NCI-H524 treated with DMSO at 0.1 percent for 48 hours (cell line): ENCODE measurements at places on chromosomes 1 and 21.
A peak's percentile ranks its signal among the peaks of the same experiment; 100 is the strongest.

- no peak for DNase-seq
These were observed 214.3 kb upstream of the ESRRG start for GRCh38 chr1:216937491-216937890.

DNA sequence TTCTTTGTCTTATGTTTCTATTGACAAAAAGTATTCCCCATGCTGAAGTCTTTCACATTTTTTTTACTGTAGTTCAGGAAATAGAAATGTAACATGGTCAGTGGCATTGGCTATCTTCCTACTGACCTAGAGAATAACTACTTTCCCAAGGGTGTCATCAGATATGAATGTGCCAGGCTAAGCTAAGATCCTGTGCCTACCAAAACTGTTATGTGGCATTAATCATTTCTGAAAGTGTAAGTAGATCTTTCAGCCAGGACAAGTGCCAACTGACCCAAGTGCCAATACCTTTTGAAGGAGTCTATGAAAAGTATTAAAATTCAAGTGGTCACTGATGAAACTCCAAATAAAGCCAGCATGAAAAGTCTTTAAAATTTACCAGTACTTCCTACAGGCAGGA, 165.3 kb downstream of the TNFSF18 start:
- no peak for DNase-seq

DNA sequence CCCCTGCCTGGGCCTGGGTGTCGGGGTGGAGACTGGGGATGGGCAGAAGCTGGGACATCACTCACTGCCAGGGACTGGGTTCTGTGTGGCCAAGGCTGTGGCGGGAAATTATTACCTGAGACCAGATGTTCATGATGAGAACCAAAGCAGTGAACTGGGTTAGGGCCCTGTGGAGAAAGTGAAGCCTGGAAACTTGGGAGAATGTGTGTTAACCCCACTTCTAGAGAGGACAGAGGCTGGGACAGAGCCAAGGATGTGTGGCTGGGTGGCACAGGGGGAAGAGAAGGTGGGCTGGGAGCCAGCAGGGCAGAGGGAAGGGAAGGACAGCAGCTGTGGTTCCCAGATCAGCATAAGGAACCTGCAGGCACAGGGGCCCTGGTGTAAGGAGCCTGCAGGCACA, 31.3 kb downstream of the CNIH3 start:
- DNase-seq, result no peak

DNA sequence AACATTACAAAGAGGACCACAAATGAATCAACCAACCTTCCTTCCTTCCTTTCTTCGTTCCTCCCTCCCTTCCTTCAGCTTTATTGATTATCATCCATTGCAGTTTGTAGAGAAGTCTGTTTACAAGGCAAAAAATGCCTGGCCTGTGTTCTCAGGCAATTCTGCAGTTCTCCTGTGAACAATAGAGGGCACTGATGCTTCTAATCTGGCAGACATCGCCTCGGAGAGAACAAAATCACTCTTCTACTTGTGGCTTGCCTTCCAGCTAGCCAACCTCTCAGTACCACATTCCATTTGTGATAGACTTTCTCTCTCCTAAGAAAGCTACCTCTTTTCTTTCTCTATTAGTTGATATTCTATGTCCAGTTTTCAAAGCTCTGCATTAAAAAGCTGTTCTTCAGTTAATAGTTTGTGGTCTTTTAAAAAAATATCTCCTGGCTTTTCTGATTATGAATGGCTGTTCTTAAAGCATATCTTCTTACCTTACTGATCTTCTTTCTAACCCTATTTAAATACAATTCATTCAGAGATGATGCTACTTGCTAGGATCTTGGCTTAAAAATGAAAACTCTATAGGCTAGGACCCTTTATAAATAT, 26.9 kb upstream of the ESRRG start:
- no peak for DNase-seq

DNA sequence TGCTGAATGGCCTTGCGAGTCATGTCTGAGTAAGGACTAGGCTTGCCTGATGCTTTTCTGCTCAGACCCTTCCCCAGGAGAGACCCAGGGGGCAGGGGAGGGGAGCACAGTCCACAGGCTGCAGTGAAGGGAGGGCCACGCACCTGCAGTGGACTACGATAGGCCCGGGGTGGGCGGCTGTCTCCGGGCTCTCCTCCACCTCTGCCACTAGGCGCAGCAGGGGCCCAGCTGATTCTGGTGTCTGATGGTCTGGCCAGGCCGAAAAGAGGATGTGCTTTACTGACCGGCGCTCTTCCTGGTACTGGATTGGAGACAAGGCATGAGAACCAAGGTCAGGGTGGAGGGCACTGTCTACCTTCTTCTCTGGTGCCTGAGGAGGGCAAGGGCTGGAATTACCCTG, 7.9 kb upstream of the ARL8A start:
- DNase-seq, result no peak

GRCh38 chr1:116203920-116204319, 92.7 kb downstream of the MAB21L3 start:
- DNase-seq, result peak; percentile 60

- DNase-seq, result peak; percentile 56
These were observed 10.7 kb downstream of the STMN1 start for GRCh38 chr1:25895365-25895990.

DNA sequence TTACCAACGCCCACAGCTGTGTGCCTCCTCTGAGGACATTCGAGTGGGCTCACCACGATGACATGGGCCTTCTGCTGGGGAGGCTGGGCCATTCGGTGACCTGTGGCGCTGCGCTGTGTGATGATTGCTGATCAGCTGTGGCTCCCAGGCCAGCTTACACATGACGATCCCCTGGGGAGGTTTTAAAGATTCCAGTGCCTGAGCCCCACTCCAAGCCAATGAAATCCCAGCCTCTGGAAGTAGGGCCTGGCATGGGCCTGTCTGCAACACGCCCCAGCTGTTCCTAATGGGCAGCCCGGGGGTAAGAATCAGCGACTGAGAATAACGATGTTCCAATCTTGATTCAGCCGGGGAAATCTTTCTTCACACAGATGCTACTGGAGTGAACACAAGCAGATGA, 153.7 kb downstream of the KCNJ6 start:
- peak; percentile 81 for DNase-seq

GRCh38 chr1:58104960-58105359, 441.6 kb downstream of the OMA1 start:
- DNase-seq, result no peak

DNA sequence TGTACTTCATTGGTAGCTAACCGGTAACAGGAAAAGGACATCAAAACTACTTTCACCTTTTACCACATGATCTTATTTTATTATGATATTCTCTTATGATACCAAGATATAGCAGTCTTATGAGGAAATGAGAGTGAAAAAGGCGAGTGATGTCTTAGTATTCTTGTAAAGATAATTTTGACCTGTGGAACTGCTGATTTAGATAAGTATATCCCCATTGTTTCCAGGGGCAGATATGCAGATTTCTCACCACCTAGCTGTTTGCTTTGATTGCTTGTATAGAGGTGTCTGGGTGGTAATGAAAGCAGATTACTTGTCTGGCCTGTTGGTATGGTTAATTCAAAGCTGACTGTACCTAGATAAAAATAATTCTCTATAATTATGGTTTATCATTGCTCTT, 53.1 kb downstream of the SYNJ1 start:
- DNase-seq, result no peak

GRCh38 chr21:39057121-39057520, 126.1 kb downstream of the PSMG1 start:
- DNase-seq, result no peak

GRCh38 chr1:236089046-236089773, 24.3 kb upstream of the NID1 start:
- no peak for DNase-seq

DNA sequence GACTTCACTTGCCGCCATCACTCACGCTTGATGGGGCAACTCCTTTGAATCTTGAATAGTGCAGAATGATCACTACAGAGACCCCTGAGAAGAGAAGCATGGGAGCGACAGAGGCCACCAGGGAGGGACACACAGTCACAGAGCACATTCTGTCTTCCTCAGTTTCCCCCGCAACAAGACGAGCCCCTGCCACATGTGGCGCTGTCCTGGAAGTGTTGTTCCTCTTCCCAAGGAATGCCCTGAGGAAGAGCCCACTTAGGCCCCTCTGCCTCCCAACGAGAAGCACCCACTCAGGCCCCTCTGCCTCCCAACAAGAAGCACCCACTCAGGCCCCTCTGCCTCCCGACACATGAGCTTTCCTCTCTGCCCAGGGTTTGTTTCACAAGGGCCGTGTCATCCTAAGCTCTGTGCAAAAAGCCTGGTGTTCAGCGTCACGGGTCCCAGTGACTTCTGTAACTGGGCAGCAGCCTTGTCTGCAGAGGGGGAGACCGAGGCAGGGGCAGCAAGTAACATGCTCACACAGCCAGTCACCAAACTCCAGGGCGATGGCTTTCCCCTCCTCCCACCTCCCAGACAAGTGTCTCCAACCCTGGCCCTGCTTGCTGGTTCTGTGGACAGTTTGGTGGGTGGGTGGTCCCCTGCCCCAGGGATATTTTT, 19.8 kb downstream of the SLC37A1 start:
- no peak for DNase-seq

GRCh38 chr1:224235813-224236493, 52.9 kb downstream of the DEGS1 start:
- DNase-seq, result no peak

DNA sequence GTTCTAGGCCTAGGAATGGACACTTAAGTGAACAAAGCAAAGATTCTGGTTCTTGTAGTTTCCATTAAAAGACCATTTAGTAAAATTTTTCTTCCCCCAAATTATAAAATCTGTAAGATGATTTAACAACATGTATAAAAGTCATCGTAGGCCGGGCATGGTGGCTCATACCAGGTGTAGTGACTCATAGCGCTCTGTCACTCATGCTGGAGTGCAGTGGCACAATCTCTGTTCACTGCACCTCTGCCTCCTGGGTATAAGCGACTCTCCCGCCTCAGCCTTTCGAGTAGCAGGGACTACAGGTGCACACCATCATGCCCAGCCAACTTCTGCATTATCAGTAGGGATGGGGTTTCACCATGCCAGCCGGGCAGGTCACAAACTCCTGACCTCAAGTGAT, 9.1 kb downstream of the ASPM start:
- DNase-seq, result no peak

GRCh38 chr1:76285578-76286135, 211.1 kb downstream of the ST6GALNAC3 start:
- DNase-seq, result no peak

DNA sequence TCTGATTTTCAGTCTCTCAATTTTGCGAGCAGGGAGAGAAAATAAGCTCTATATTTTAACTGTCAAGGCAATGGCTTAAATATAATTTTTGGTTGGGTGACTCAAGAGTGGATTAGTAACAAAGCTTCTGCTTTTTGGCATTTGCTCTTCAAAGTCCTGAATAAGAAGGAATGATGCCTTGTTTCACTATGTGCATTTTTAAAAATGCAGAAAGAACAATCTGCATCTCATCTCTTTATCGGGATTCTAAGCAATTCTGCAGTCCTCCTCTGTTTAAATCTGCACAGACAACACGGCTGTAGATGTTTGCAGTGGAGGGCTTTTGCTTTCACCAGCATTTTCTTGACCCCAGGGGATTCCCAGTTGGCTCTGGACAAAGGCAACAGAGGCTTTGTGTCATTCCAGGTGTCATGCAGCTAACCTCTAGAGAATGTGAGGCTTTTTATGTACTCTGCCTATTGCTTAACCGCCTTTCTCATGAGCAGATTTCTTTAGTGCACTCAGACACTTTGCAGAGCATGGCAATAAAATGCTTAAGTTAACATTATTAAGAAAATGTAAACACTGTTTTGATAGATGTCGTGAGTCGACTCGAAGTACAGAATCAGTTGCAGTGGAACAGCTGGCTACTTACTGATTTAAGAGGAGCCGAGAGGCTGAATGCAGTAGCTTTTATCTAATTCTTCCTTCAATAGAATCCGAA, 783.2 kb upstream of the NEGR1 start:
- peak; percentile 25 for DNase-seq

GRCh38 chr1:119621705-119622104, 26.4 kb downstream of the ZNF697 start:
- DNase-seq, result no peak

GRCh38 chr1:8422510-8423268, 104.8 kb downstream of the SLC45A1 start:
- DNase-seq, result no peak

- DNase-seq, result no peak
These were observed 1288.6 kb upstream of the TMPRSS15 start for GRCh38 chr21:19692231-19692630.

- no peak for DNase-seq
These were observed at the start of gene LCK for GRCh38 chr1:32250893-32251716. LCK (plus strand) TSS chr1:32251265; CDS start chr1:32274330, 23,065 bp downstream.

DNA sequence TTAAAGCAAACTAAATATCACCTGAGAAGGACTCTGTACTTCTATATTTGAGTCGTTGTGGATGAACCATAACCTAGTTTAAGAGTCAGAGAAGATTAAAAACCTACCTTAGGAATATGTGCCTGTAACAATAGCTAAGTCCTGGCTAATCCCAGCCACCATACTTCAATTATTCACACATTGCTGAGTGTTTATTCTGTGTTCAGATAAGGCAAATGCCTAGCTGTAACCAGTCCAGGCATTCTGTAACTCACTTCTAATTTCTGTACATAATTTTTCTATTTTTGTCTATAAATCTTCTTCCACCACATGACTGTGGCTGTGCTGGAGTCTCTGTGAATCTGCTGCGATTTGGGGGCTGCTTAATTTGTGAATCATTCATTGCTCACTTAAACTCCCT, 441.9 kb upstream of the ADAMTS5 start:
- no peak for DNase-seq

DNA sequence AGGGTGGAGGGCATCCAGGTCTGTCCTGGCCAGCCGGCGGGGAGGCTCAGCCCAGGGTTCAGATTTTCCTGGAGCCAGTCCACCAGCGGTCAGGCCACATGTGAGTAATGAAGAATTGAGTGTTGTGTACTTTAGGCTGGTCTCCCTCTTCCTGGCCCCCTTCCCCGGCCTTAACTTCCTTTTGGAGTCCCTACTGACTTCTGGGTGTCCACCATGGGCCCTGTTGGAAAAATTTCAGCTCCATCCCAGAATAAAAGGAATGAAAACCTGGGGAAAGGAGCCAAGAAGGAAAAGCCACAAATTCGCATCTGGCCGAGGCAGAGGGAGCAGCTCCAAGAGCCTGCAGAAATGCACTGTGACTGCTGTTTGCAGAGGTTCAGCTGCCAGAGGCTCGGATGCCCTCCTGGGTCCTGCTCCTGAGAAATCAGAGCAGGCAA, 35.5 kb upstream of the HHAT start:
- DNase-seq, result no peak

- DNase-seq, result no peak
These were observed 10.1 kb downstream of the CHD1L start for GRCh38 chr1:147252540-147252939.
